ENCODE measurements at places on chromosomes 13 and 19. TPM values are rescaled to one million over a fixed set of nuclear protein-coding genes. Genes with fewer than 3 reads are reported as not detected.

The ZNF730 gene
- 0.21 TPM for polyA plus RNA-seq

GRCh38 chr19:52028780-52029123, 573 bp upstream of the ZNF614 start:
- no peak for DNase-seq

DNA sequence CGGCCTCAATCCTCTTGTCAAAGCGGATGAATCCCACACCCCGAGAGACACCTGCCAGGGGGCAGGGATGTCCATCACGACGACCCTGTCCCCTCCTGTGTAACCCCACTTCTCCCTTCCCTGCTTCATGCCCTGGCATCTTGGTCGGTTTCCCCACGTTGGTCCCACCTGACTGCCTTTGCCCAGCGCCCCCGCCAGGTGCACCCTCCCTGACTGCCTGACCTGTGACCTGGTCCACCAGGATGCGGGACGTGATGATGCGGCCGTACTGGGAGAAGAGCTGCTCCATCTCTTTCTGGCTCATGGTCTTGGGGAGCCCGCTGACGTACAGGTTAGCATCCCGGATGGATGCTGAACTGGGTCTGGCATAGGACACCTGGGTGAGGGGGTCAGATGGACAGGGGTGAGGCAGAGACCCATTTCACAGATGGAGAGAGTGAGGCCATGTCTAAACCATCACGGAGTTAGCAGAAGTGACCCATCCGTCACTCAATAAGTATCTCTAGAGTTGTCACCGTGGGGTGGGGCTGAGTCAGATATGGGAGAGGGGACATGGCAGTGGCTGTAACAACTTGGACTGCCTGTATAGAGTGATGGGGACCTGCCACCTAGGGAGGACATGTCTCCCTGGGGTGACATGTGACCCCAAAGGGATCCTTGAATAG, 22.5 kb downstream of the ELAVL3 start:
- DNase-seq: no peak

The HIPK4 gene
- polyA plus RNA-seq: not detected

All from immature natural killer cell (primary cell).